ENCODE measurements at places on chromosomes 3 and 15.
A peak's percentile ranks its signal among the peaks of the same experiment; 100 is the strongest.

DNA sequence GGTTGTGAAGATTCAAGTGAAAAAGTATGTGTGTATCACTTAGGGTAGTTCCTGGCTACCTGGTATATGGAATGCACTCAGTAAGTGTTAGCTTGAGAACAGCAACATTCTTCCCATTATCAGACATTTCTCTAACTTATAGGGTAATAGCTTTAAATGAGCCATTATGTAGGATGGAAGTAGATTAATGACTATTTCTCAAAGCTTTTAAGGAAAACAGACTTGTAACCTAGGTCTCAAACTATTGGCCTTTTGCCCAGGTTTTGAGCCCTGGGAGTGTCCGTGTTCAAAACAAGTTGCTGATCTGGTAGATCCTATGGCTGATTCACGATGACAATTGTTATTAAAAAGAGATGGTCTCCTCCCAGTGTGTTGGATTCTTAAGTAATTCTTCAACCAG, 129.1 kb upstream of the UMPS start:
- peak; percentile 4 for DNase-seq

GRCh38 chr3:173785004-173785403, 387.5 kb downstream of the NLGN1 start:
- DNase-seq: no peak

- no peak for DNase-seq
Measured at GRCh38 chr15:86840996-86841395, 761.3 kb downstream of the AGBL1 start.

DNA sequence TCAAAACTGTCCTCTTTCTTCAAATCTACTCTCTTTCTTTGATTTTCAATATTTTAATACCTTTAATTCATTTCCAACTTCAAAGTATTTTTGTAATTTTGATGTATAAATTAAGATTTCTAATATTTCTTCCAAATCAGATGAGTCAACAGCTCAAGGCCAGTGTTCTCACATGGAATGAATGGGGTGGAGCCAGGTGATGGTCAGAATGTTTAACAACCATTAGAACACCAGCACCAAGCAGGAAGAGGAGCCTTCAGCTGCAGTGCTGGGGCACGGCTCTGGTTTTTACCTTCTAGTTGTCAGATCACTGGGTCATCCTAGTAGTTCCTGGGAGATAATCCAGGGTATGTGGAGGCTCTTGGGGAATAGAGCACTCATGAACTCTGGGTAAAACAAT, 494.5 kb upstream of the PDZRN3 start:
- no peak for DNase-seq

DNA sequence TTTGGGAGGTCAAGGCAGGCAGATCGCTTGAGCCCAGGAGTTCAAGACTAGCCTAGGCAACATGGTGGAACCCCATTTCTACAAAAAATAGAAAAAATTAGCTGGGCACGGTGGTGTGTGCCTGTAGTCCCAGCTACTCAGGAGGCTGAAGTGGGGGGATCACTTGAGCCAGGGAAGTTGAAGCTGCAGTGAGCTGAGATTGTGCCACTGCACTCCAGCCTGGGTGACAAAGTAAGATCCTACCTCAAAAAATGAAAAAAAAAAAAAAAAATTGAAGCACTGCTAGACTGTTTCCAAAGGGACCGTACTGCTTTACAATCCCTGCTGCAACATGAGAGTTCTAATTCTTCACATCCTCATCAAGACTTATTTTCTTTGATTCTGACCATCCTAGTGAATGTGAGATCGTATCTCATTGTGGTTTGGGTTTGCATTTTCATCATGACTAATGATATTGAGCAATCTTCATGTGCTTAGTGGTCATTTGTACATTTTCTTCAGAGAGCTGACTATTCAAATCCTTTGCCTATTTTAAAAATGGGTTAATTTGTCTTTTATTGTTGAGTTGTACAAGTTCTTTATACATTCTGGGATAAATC, 10.8 kb downstream of the CMTM8 start:
- peak; percentile 91 for DNase-seq

DNA sequence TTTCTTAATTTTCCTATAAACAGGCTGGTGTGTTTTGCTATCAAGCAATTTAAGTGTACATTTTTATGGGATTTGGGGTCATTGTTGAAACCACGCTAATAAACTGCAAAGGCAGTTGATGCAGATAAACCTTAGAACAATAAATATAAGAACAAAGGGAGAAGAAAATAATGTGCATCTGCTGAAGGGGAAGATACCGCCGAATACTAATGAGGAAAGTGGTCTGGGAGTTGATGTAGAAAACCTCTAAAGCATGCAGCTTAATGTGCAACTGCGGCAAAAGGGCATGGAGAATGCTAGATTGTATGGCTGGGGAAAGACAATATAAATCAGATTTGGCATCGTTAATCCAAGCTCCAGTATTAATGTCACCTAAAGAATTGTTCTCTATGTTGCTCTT, 29.8 kb upstream of the CHL1 start:
- no peak for DNase-seq

DNA sequence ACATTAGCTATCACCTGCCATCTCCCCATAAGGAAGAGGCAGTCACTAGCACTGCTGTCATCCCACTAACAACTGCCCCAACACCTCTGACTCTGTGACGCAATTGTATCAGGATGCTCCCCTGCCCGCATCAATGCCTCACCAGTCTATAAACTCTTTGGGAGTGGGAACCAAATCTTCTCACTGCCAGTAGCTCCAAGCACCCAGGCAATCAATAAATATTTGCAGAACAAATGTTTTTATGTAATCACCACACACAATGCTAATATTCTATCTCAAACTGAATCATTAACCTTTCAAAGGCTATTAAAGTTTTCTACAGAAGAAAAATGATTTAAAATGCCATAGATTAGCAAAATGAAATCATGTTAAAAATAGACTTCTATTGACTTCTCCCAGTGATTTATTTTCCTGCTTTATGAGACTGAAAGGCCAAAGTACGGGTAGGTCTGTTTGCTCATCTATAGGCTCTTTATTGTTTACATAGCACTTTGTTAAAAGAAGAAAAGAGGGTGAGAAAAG, 131.3 kb downstream of the PLD1 start:
- no peak for DNase-seq

- peak; percentile 79 for DNase-seq
Measured at GRCh38 chr15:66387163-66388042, 691 bp downstream of the MAP2K1 start.

DNA sequence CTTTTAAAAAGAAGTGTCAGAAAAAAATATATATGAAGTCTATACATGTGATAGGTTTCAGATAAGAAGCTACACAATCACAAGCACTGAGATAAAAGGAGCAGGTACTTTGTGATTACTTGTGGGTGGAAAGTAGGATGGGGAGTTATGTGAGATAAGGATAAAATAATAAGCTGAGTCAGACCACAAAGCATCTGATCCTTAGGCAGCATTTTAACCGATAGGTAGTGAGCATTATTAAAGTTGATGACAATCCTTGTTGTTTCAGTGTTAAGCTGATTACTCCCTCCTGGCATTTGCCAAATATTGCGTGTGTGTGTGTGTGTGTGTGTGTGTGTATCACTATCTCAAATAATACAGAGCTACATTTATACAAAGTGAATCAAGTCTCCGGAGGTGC, 483.1 kb downstream of the NAALADL2 start:
- DNase-seq: no peak

Measured in fibroblast of villous mesenchyme (primary cell).